ENCODE measurements at places on chromosomes 5 and 9.

DNA sequence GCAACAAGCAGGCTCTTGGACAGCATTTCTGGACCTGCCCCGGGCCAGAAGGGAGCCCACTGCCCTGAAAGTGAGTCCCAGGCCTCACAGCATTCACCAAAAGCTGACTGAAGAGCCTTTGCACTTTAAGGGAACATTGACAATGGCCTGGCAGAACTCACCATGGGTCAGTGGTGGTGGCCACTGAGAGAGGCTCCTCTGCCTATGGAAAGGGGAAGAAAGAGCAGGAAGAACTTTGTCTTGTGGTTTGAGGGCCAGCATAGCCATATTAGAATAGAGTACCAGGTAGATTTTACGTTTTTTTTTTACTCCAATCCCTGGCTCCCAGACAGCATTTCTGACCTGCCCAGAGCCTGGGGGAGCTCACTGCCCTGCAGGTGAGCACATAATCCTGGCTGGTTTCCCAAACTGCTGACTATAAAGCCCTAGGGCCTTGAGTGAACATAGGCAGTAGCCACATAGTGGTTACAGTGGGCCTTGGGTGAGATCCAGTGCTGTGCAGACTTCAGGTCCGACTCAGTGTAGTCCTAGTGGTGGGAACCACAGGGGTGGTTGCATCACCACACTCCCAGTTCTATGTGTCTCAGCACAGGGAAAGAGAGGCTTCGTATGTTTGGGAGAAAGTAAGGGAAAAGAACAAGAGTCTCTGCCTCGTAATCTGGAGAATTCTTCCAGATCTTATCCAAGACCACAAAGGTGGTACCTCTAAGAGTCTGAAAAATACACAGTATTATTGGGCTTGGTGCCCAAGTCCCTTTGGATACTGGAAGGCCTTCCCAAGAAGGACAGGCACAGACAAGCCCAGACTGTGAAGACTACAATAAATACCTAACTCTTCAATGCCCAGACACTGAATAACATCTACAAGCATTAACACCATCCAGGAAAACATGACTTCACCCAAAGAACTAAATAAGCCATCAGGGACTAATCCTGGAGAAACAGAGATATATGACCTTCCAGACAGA, 89.5 kb downstream of the TSSK1B start:
- no peak for DNase-seq

- no peak for DNase-seq
These were observed 236.3 kb downstream of the MCTP1 start for GRCh38 chr5:95048628-95049027.

DNA sequence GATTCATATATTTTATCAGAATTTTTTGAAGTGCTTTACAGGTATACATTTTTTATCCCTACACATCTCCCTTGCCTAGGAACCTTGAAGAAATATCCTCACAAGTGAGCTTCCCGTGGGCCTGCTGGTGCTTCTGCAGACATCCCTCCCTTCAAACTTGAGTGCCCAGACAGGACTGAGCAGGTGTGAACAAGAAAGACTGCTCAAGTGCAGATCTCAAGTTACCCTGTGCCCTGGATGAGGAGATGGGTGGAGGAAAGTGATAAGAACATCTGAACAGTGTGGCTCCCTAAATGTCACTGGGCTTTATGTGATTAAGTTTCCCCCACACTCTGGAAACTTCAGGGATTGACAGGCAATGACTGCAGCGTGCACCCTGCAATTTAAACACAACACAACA, 209.8 kb downstream of the TLE1 start:
- no peak for DNase-seq

DNA sequence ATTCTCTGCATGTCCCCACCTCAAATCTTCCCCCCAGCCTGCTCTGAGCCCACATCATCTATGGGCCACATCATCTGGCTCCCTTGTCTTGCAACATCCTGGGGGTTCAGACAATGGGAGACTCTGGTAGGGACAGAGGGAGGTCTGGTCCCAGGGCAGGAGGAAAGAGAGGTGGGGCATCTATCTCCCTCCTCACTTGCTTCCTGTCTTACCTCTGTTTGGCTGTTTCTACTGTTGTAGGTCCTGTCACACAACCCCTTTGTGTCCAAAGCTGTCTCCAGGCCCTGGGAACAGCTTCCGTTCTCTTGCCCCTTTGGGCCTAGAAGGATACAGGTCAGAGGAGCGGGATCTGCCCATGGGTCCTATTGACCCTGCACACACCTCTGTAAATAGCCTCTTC, 227.2 kb downstream of the NSG2 start:
- no peak for DNase-seq

GRCh38 chr9:18826248-18826647, 206.8 kb downstream of the SAXO1 start:
- DNase-seq, result no peak

DNA sequence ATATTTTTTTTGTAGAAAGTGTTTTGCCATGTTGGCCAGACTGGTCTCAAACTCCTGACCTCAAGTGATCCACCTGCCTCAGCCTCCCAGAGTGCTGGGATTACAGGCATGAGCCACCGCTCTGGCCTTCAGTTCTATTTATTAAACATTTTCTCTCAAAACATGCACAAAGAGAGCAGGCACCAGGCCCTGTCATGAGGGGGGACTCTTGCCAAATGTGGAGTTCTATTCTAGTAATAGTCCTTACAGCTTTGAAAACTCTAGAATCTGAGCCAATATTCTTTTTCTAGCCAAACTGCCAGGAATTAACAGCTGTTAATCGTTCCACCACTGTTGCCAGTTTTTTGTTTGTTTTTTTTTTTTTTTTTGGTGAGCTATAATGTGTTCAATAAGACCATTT, 124.6 kb downstream of the TARS1 start:
- DNase-seq, result no peak

- no peak for DNase-seq
These were observed 154.4 kb downstream of the MACROH2A1 start for GRCh38 chr5:135244620-135245021.

- DNase-seq, result no peak
These were observed 46.1 kb downstream of the S1PR3 start for GRCh38 chr9:89037346-89037745.

GRCh38 chr9:132548751-132549640, 33.4 kb upstream of the BARHL1 start:
- DNase-seq, result no peak

GRCh38 chr5:67997892-67998457, 217.6 kb upstream of the PIK3R1 start:
- no peak for DNase-seq

DNA sequence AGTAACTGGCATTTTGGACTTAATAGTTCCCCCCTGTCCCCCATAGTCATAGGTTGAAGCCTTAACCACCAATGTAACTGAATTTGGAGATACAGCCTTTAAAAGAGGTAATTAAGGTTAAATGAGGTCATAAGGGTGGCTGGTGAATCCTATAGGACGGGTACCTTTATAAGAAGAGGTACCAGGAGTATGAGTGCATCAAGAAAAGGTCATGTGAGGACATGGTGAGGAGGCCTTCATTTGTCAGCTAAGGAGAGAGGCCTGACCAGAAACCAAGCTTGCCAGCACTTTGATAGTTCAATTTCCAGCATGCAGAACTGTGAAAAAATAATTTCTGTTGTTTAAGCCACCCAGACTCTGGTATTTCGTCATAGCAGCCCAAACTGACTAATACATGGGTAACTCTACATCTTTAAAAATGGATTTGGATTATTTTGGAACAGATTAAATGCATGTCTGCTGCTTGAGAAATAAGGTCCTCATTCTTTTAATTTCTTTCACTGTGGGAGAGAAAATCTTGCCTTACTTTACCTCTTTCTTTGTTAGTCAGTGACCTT, 9.7 kb downstream of the RASA1 start:
- no peak for DNase-seq

DNA sequence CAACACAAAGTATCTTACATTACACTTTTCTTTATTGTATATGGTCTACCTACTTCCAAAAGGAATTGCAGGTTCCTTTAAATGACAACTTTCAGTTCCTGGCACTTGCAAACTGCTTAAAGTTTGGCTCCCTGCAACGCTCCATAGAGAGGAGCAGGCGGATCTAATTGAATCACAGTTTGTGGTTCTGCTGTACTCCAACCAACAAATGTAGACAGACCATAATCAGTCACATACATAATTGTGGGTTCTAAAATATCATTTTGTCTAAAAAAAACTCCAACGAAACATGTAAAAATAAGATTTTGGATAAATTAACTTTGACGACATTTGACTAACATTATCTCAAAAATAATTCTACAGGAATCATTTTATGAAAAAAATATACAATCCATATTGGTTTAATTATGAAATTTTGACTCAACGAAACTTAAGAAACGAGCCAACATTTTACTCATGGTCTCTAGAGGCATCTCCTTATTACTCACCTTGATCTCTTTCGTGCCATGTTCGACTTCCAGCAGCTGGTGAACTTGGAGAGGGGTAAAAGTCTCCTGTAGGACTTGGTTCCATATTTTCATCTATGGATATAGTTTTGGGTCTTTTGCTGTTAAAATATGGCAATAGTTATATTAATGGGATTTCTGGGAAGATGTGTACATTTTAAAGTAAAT, 167.6 kb downstream of the NFIB start:
- no peak for DNase-seq

DNA sequence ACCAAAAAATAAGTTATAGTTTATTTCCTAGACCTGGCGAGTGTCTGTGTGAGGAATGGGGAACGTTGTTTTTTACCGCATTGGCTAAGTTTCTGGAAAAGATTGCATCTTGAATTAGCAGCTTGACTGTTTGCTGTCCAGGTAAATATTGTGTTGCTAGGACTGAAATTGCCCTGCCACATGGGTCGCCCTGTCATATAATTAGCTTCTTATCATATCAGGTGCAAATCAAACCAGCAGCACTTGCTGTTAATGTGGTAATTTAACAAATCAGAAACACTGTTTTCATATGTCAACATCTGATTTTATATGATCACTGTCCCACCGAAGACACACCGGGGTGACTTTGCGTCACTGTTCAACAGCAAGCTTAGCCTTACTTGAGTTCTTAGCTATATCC, 63.7 kb upstream of the ZNF622 start:
- no peak for DNase-seq

GRCh38 chr5:14476786-14477435, 104.7 kb upstream of the OTULINL start:
- no peak for DNase-seq

GRCh38 chr5:38809388-38810359, 36.1 kb upstream of the OSMR start:
- no peak for DNase-seq

- no peak for DNase-seq
These were observed 295.5 kb downstream of the YTHDC2 start for GRCh38 chr5:113808956-113809355.

DNA sequence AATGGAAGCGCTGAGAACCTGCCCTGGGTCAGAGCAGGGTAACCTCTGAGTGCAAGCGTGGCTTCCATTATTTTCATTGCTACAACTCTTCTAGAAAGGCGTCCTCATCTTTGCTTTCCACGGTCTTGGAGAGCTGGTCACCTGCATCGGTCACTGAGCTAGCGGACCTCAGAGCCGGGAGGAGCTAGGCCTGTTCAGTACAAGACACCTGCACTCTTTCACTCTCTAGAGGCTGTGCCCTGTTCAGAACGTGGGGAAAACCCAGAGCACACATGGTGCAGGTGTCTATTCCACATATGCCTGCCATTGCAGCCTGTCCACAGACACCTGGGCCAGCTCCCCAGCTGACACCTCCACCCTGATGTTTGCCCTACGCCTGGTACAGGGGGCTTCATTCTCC, 147.8 kb upstream of the IRX2 start:
- no peak for DNase-seq

- DNase-seq, result no peak
These were observed 15.2 kb upstream of the DNAJC25 start for GRCh38 chr9:111615928-111616327.

DNA sequence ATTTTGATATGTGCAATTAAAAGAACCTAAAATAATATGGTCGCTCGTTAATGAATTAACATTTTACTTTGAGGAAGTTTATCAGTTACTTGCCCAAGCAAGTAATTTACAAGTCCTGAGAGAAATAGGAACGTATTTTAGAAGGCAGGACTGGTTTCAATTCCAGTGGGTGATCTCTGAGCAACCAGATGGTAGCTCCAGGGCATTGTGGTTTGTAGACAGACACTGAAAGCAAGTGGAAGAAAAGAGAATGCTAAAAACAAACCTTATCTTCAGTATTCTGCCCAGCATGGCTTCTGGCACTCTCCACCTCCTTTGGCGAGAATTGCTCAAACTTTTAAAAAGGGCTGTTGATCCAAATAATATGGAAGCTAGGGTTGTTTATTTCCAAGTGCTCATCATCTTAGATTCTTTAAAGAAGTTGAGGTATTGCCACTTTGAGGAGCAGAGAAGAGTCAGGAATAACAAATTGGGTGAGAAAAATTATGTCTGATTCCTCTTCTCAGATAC, 31.8 kb upstream of the ERAP2 start:
- no peak for DNase-seq

GRCh38 chr9:86287013-86287412, 4.7 kb upstream of the ISCA1 start:
- no peak for DNase-seq

DNA sequence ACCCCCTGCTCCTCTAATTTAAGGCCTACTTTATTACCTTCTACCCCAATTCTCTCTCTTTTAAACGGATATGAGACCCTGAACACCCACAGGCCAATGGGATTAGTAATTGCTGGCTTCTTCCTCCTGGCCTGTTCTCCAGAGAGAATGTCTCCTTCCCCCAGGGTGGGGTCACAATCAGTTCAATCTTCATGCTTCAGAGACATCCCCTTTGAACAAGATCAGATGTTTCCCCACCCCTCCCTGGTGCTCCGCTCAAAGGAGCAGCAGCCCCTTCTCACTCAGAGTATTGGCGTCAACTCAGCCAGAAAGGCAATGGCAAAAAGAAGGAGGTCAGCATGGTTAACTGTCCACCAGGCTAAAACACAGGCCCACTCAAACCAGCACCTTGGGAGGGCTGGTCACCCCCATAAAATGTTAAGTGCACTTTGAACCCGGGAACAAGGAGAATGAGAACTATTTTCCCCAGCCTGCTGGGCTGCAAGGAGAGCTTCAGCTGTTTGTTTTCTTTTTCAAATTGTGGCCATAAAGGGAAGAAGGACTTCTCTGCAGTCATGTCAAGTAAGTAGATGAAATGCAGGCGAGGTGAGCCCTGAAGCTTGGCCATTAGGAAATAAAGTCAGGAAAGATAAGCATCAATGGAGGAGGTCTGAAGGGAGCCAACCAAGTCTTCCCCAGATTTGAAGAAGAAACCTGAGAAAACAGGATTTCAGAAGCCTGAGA, 20.1 kb downstream of the LHFPL2 start:
- DNase-seq, result no peak

DNA sequence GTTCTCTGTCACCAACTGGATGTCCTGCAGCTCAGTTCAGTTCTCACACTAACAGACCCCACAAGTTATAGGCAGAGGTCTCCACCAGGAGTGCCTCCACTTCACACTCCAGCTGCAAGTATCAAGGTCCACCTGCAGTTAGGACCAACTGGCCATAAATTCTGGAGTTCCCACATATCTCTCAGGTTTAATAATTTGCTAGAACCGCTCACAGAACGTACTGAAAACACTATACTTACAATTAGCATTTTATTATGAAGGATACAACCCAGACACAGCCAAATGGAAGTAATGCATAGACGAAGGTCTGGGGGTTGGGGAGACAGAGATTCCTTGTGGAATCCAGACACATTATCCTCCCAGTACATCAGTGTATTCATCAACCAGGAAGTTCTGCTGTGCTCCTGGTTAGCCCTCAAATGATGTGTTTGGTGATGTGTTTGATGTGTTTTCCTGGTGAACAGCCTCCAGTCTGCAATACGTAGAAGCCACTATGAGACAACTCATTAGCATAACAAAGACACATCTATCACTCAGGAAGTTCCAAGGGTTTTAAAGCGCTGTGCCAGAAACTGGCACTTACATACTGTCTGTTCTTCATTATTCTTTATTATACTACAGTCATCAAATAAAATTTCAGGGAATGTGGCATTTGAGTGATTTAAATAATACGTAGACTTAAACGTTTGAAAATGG, 25.4 kb downstream of the OGN start:
- no peak for DNase-seq

Data from activated CD8-positive, alpha-beta memory T cell treated with anti-CD3 and anti-CD28 coated beads for 1 hour (primary cell).